ENCODE measurements at places on chromosomes 13 and 19.

DNA sequence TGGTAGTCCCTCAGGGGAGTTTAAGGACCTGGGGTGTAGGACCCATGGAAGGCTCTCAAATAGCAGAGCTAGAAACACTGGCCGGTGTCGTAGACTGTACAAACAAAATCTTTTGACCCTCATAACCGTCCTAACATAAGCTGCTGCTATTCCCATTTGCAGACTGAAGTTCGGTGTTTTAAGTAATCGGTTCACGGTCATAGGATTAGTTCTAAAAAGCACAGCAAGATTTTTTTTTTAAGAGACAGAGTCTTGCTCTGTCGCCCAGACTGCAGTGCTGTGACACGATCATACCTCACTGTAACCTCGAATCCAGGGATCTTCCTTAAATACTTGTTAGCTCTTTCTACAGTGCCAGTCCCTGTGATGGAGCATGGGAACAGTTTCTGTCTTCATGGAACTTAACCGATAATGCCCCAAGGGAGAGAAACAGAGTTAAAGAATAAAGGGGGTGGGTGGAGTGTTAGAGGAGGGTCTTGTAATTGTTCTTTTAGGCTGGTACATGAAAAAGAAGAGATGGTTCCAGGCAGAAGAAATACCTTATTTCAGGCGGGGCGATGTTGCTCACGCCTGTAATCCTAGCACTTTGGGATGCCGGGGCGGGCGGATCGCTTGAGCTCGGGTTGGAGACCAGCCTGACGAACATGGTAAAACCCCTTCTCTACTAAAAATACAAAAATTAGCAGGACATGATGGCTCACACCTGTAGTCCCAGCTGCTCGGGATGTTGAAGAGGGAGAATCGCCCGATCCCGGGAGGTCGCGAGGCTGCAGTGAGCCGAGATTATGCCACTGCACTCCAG, 475 bp upstream of the ZC3H4 start:
- DNase-seq = no peak

- peak; percentile 22 for DNase-seq
These were observed at the start of gene GRAMD1A for GRCh38 chr19:34999498-35000337. GRAMD1A (plus strand) TSS chr19:35000323; CDS start chr19:35000479, 156 bp downstream.

DNA sequence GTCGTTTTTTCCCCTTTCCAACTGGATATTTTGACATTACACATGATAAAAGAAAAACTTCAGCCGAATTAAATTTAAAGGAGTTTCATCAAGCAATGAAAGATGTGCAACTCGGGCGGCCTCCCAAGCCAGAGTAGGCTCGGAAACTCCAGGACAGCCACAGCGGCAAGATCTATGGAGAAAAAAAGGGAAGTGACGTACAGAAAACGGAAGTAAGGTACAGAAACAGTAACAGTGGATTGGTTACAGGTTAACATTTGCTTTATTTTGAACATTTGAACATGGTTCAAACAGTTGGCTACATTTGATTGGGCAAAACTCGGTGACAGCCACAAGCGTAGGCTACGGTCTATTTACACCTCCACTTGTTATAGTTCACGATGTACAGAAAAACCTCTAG, 30.5 kb upstream of the FAM124A start:
- DNase-seq = no peak

GRCh38 chr13:78247362-78247761, 328.7 kb upstream of the EDNRB start:
- no peak for DNase-seq

GRCh38 chr13:100833427-100833826, 158.8 kb upstream of the TMTC4 start:
- no peak for DNase-seq

DNA sequence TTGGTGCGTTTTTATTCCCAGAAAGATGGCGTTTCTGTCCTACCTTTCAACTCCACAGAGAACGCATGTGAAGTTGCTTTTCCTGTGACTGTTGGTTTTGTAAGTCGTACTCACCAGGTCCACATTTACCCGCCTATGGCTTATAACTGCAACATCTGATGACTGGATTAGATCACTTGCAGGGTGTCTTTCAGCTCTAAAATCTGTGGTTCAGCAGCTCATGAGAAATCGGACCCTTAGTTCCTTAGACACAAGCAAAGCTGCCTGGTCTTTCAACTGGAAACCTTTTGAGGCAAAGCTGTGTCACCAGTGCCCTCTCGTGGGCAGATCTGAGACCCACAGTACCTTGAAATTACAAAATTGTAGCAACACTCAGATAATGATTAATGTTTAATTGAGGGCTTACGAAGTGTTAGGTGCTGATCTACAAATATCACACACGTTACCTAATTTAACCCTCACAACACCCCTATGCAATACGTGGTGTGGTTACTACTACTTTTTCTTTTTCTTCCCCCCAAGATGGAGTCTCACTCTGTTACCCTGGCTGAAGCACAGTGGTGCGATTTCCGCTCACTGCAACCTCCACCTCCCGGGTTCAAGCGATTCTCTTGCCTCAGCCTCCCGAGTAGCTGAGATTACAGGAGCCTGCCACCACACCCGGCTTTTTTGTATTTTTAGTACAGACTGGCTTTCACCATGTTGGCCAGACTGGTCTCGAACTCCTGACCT, 65.4 kb downstream of the RUBCNL start:
- DNase-seq = peak; percentile 32

Measured in Panc1 (cell line).